ENCODE measurements at places on chromosomes 1 and 21. TPM values are rescaled to one million over a fixed set of nuclear protein-coding genes. Genes with fewer than 3 reads are reported as not detected.

LRRC42 gene
- 12.0 TPM for total RNA-seq

SPTA1 gene
- total RNA-seq: not detected

ARTN gene
- 1.5 TPM for total RNA-seq

LEFTY1 gene
- total RNA-seq: 0.22 TPM

DNA sequence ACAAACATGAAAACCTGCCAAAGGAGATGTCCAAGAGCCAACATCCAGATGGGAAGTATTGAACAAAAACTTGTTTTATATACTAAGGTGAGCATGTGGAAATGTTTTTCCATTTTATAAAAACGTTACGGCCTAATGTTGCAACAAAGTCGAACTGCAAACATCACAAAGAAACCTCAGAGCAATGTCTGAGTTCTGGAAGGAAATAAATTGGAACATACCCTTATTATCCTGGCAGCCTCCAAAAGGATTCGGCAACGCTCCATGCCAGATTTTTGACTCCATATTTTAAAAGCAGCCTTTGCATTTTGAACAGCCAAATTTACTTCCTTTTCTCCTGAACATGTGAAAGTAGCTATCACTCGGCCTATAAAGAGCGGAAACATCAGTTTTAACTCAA lies 3.3 kb downstream of the ALDH9A1 start:
- DNase-seq: no peak

DNA sequence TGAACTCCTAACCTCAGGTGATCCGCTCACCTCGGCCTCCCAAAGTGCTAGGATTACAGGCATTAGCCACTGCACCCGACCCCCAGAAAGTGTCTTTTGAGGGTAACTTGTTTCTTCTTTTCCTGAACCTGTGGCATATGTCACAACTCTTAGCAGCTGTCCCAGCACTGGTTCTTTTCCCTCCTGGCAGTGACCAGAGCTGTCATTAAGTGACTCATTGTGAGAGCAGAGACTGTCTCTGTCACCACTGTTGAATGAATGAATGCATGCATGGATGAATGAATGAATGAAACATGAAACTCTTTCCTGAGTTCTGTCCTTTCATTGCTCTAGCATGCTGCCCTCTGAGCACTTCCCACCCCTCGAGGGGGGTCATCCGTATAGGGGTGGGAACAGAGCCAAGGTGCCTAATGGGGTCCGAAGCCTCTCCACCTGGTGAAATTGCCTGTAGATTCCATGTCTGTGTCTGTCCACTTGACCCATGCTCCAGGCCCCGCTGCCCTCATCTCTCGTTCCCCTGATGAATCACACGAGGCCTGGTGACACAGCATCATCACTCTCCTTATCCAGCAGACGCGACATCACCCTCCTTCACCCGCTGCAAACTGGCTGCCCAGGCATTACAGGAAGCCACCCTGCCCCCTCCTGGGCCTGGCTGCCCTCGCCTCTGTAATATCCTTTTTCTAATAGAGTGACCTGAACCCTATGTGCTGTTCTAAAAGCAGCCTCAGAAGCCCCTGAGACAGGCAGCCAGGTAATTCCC lies 75.0 kb downstream of the IGSF21 start:
- no peak for DNase-seq
